ENCODE measurements at places on chromosomes 11 and 22.

DNA sequence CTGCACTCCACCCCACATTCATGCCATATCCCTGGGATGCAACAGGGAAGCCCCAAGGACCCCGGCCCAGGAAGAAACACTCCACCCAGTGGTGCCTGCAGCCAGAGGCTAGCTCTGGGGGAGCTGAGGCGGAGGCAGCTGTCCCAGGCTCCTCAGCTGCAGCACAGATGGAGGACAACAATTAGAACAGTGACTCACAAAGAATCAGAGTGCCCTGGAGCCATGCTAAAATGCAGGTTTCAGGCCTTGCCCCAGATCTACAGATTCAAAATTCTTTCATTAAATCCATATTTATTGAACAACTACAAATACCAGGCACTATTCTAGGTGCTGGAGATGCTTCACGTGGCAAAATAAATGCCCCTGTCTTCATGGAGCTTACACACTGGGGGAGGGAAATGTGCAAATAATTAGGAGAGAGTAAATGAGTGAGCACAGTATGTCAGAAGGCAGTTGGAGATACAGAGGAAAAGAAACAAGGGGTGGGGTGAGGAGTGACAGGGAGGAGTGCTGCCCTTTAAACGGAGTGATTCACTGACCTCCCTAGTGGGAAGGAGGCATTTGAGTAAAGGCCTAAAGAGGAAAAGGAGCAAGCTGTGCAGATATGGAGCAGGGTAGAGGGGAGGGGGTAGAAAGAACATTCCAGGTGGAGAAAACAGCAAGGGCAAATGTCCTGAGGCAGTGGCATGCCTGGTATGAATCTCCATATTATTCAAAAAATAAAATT is 73.3 kb upstream of the CSNK2A3 start:
- DNase-seq, result no peak

DNA sequence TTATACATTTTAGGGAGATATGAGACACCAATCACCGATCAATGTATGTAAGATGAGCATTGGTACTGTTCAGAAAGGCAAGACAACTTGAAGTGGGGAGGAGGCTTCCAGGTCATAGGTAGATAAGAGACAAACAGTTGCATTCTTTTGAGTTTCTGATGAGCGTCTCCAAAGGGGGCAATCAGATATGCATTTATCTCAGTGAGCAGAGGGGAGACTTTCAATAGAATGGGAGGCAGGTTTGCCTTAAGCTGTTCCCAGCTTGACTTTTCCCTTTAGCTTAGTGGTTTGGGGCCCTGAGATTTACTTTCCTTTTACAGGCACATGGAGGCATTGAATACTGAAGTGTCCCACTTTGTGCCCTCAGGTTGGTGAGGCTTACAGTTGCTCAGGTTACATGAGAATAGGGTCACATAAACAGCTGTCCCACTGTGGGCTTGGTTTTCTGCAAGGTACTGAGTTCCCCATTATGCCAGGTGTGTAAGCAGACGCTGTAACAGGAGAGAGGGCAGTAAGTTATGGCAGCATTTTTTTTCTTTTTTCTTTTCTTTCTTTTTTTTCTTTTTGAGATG is 129.8 kb upstream of the SERPIND1 start:
- DNase-seq, result no peak

DNA sequence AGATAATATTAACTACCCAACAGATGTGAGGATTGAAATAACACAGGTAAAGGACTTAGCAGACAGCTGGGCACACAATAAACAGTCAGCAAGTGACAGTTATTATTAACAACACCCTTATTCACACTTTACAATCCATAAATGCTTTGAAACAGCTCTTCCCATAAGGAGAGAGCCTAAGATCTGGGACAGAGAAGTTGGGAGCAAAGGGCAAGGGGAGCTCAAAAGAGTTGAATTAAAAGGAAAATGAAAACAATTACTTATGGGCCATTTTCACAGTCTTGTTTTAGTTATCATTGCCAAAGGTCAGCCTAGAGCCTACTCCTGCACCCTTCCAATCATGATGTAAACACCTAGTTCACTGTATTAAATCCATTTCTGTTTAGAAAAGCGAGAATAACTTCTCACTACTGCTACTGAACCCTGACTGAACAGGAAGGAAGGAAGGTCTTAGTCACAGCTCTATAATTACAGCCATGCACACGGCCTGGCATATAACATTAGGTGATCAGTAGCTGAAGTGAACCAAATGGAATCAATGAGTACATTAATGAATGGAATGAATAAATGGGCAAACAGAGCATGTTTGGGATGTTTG is 111.3 kb downstream of the PLEKHA7 start:
- peak; percentile 50 for DNase-seq

DNA sequence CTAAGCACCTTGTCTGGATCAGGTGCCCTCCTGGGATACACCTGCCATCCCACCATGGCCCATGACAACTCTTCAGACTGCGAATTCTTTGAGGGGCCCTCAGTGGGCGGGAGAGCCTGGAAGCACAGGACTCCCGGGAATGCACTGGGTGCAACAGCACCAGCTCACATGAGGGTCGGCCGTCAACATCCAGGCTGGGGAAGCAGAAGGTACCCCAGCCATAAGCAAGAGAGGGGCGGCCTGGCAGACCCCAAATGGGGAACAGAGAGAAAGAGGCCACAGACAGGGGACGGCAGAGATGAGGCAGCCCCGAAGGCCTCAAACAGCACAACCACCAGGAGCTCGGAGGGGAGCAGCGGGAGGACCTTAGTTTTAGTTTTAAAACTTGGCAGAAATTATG is 94.4 kb downstream of the PHF21B start:
- no peak for DNase-seq

DNA sequence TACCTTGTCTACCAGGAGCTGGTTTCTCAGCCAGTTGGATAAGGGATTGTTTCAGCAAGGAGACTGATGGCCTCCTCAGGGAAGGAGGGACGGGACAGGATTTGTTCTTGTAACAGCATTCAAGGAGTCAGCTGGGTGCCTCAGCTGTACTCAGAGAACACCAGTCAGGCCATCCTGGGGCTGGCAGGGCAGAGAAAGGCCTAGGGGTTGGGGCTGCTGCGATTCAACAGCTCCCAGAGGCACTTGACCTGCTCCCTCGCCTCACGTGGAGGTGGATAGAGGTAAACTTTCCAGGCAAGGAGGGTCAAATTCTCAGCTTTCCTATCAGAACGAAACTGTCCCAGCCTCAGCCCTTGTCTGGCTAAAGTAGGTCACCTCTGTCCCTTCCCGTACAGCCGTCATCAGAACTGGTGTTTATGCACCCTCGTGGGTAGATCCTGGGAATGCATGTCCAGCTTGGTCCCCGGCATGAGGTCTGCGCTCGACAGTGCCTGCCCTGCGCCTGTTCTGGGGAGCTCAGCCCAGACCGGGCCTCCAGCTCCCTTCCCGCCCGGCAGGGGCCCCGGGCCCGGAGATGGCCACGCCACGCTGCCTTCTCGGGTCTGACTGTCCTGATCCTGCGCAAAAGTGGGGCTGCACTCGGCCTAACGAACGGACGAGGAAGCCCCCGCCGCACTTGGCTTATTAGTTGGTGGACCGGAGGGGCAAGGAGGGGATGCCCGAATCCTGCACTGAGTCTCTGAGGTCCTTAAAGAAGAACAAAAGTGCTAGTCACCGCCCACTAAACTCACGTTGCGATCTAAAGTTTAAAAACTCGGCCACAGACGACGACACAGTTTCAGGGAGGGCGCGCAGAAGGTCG is 762 bp upstream of the CCDC134 start:
- DNase-seq, result no peak

DNA sequence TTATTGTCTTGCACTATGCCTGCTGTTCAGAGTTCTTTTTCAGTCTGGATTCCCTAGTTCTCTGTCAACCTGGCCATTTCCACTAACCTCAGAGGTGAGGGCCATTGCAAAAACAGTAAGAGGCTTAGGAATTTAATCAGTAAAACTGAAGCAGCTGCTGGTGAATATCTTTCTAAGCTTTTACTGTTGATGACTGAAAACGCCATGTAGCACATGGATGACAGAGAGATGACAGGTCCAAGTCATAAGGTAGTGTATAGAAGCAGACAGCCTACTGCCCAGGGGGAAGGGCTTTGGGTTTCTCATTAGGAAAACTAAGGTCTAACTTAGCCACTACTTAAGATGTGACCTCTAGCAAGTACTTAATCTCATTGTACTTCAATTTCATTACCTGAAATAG is 152.6 kb upstream of the DDI1 start:
- DNase-seq, result no peak

- DNase-seq, result no peak
Measured at GRCh38 chr11:133386262-133386661, 146.0 kb downstream of the OPCML start.

DNA sequence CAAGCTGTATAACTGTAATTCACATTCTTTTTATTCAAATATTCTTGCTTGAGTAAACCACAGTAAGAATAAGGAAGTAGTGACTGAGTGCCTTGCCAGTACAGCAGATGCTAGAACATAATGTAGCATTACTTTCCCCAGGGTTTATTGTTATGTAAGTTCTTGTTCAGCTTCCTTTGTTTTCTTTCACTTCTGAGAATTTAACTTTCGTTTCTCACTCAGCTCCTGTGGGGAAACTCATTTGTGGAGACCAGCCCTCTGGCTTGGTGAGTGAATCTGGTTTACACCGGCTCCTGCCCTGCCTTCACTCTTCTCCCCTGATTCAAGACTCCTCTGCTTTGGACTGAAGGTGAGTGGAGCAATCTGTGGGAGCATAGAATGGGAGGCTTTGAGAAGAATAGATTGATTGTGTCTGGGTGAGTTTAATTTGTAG is at the start of gene TRIM22:
TSS of gene TRIM22 (plus strand) at position 240 of the 433 bp plus-strand sequence. CDS start 6,443 bp downstream, outside the sequence.
- DNase-seq, result peak; percentile 25

All from GDM1 (cell line).